Activated CD8-positive, alpha-beta memory T cell treated with anti-CD3 and anti-CD28 coated beads, Interleukin-2, amount 10 ng/mL, durations not matched to agents 7 days and 5 days (primary cell): ENCODE measurements at places on chromosomes 5 and 9. TPM values are rescaled to one million over a fixed set of nuclear protein-coding genes. Genes with fewer than 3 reads are reported as not detected.

DNA sequence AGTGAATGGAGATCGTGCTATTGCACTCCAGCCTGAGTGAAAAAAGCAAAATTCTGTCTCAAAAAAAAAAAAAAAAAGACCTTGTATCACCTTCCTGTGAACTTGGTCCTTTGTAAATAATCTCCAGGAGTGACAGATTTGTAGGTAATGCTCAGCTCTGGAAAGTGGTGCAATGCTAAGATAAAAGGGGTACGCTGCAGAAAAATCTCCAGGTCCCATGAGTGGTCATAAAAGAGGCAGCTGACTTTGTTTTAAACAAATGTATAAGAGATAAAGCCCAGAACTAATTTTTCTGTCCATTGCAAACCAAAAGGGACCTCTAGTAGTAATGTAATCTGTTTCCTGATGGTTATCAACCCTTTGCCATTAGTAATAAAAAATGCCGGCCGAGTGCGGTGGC, 33.7 kb downstream of the RNF44 start:
- H3K27ac ChIP-seq, result no peak overlapping the region
- H3K36me3 ChIP-seq, result peaks cover 54% of the 10 kb centered on the region
- DNase-seq, result no peak
- no peaks in the 10 kb centered on the region for H3K4me1 ChIP-seq

- peak overlapping the region; percentile 93 for H3K27ac ChIP-seq
- peaks cover 37% of the 10 kb centered on the region for H3K4me1 ChIP-seq
- no peaks in the 10 kb centered on the region for H3K27me3 ChIP-seq
- peaks cover 10% of the 10 kb centered on the region for H3K36me3 ChIP-seq
- H3K4me3 ChIP-seq, result peak overlapping the region; percentile 98
Observed at GRCh38 chr9:75027187-75028107, 646 bp downstream of the CARNMT1 start.

- peaks cover 11% of the 10 kb centered on the region for H3K36me3 ChIP-seq
- no peak for DNase-seq
- no peak overlapping the region for H3K4me3 ChIP-seq
- H3K27ac ChIP-seq, result peak overlapping the region; percentile 31
Observed at GRCh38 chr5:62585751-62586150, 7.1 kb downstream of the LRRC70 start.

The RNF183 gene
- total RNA-seq, result not detected

The CCDC180 gene
- 5.3 TPM for total RNA-seq

The GCNT1 gene
- 25.0 TPM for total RNA-seq

The DRD1 gene
- total RNA-seq, result not detected

The OTP gene
- not detected for total RNA-seq

GRCh38 chr5:145554399-145554798, 280.7 kb downstream of the PRELID2 start:
- H3K4me1 ChIP-seq, result no peaks in the 10 kb centered on the region
- H3K27ac ChIP-seq, result no peak overlapping the region
- H3K4me3 ChIP-seq, result no peak overlapping the region
- no peak for DNase-seq

DNA sequence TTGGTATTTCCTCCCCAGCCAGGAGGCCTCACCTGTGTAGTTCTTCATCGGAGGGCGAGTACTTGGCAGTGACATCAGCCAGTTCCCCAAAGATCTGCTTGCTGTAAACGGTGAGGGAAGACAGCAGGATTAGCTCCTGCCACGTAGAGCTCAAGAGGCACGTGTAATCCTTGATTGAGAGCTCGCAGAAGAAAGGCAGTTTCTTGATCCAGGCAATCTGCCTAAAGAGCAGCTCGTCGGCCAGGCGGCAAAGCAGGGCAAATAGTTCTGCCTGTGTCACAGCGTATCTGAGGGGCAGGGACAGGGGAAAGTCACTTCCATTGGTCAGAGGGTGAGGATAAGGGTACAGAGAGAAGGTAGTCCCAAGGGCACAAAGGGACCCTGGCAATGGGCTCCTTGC, 28.6 kb upstream of the NR5A1 start:
- H3K27me3 ChIP-seq, result peaks cover 7% of the 10 kb centered on the region
- H3K4me3 ChIP-seq, result no peak overlapping the region
- H3K36me3 ChIP-seq, result no peaks in the 10 kb centered on the region
- H3K27ac ChIP-seq, result no peak overlapping the region

DNA sequence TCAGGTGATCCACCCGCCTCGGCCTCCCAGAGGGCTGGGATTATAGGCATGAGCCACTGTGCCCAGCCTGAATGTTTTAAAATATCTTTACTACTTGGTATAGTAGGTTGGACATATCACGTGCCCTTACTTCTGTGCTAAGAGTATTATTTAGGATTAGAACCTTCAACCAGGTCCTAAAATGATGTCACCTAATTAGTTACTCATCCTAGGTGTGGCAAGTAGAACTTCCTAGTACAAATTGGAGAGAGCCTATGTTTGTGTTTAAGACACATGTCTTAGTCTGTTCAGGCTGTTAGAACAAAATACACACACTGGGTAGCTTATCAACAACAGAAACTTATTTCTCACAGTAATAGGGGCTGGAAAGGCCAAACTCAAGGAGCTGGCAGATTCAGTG, 51.5 kb downstream of the ZFAND5 start:
- no peak for DNase-seq
- peaks cover 2% of the 10 kb centered on the region for H3K27me3 ChIP-seq
- H3K4me1 ChIP-seq, result no peaks in the 10 kb centered on the region

The ACSL6 gene
- total RNA-seq, result 10.9 TPM

DNA sequence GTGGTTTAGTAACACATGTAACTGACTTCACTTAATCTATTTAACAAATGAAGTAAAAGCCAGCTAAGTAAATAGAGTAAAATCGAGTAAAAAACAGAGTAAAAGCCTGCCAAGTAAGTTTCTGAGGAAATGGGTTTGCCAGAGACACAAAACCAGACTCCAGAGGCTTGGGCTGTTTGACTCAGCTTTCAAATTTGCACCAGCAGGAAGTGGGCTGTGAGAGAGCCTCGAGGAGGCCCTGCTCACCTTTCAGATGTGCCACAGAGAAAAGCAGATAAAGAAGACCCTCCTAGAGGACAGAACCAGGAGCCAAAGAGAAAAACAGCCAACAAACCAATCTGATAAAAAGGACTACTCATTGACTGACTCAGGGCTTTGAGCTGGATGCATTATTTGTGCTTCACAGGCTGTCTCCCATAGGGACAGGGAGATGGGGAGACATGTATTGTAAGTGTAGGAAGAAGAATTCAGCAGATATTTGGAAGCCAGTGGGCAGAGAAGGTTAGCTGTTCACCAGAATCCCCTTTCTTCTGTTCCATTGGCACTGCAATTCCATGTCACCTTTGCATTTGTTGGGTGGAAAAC, 14.4 kb upstream of the AMACR start:
- no peaks in the 10 kb centered on the region for H3K27me3 ChIP-seq
- H3K4me3 ChIP-seq, result no peak overlapping the region
- peaks cover 27% of the 10 kb centered on the region for H3K36me3 ChIP-seq
- peak; percentile 85 for DNase-seq

DNA sequence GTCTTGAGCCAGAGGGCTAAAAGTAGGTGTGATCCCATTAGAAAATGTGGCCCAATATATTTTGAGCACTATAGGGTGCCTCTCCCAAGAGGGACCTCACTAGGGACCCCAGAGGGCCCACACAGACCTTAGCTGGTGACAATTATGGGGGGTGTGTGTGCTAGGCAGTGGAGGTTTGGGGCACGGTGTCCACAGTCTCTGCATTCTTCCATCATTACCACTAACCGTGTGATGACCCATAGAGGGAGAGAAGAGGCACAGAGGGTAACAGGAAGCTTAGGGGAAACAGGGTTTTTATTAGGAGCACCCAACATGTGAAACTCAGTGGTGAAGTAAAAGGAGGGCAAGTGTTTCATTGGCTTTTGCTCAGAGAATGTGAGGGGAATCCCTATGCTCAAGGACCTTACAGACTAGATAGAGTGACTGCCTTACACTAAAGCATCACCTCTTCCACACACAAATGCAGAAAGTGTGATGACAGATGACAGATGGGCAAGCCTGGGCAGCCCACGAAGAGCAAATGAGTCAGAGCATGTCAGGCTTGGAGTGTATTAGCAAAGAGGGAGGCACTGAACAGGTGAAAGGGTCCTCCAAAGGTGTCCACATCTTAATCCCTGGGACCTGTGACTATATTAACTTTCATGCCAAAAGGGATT, 2.5 kb upstream of the ACTL7A start:
- no peak overlapping the region for H3K4me3 ChIP-seq
- peaks cover 6% of the 10 kb centered on the region for H3K4me1 ChIP-seq
- no peak for DNase-seq
- no peaks in the 10 kb centered on the region for H3K36me3 ChIP-seq

The GRM6 gene
- not detected for total RNA-seq

DNA sequence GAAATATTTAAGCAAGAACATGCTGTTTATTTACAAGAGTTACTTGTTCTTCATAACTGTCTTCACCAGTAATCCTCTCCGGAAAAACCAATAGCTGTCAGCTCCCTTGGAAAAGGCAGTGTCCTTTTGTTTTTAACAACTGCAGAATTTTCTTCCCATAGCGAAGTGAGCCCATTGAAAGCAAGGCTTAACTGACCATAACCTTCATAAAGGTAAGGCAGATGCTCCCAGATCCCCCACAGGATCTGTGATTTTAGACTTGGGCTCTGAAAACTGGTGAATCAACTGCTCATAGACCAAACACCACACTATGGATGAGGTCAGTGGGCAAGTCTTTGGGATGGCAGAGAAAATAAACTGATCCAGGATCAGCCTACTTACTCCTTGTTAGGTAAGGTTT, 155.0 kb downstream of the GLIS3 start:
- no peaks in the 10 kb centered on the region for H3K36me3 ChIP-seq
- no peak overlapping the region for H3K4me3 ChIP-seq
- peaks cover 9% of the 10 kb centered on the region for H3K27me3 ChIP-seq
- H3K27ac ChIP-seq, result no peak overlapping the region
- DNase-seq, result no peak
- no peaks in the 10 kb centered on the region for H3K4me1 ChIP-seq

- H3K27ac ChIP-seq, result no peak overlapping the region
- no peak overlapping the region for H3K4me3 ChIP-seq
- peaks cover 19% of the 10 kb centered on the region for H3K27me3 ChIP-seq
Observed at GRCh38 chr5:158884827-158885518, 214.7 kb downstream of the EBF1 start.

The ARL14EPL gene
- total RNA-seq, result not detected

- no peaks in the 10 kb centered on the region for H3K27me3 ChIP-seq
- H3K27ac ChIP-seq, result peak overlapping the region; percentile 99
- peaks cover 44% of the 10 kb centered on the region for H3K36me3 ChIP-seq
- peak; percentile 92 for DNase-seq
Observed at GRCh38 chr5:150411245-150411979, 1.3 kb downstream of the CD74 start.

The ADAMTS13 gene
- 2.6 TPM for total RNA-seq

DNA sequence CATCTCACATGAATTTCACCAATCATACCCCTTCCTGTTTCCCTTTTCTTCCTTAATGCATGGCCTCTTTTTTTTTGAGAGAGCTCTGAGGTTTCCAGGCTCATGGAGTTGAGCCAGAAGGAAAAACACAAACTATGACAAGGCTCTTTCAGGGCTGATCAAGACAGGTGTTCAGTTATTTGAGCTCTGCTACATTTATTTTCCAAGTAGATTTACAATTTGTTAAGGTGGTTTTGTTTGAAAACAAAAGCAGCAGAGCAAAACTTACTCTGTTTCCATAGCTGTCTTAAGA, 62.4 kb upstream of the IL7R start:
- H3K27ac ChIP-seq, result peak overlapping the region; percentile 84
- H3K36me3 ChIP-seq, result no peaks in the 10 kb centered on the region
- no peak overlapping the region for H3K4me3 ChIP-seq
- DNase-seq, result no peak
- H3K27me3 ChIP-seq, result no peaks in the 10 kb centered on the region

- H3K27me3 ChIP-seq, result no peaks in the 10 kb centered on the region
- H3K27ac ChIP-seq, result no peak overlapping the region
- H3K4me1 ChIP-seq, result no peaks in the 10 kb centered on the region
- H3K4me3 ChIP-seq, result no peak overlapping the region
Observed at GRCh38 chr5:101608322-101608721, 687.8 kb downstream of the SLCO4C1 start.

- peaks cover 13% of the 10 kb centered on the region for H3K27me3 ChIP-seq
- H3K4me3 ChIP-seq, result no peak overlapping the region
- DNase-seq, result no peak
- no peak overlapping the region for H3K27ac ChIP-seq
Observed at GRCh38 chr5:156815988-156816599, 34.0 kb upstream of the PPP1R2B start.

DNA sequence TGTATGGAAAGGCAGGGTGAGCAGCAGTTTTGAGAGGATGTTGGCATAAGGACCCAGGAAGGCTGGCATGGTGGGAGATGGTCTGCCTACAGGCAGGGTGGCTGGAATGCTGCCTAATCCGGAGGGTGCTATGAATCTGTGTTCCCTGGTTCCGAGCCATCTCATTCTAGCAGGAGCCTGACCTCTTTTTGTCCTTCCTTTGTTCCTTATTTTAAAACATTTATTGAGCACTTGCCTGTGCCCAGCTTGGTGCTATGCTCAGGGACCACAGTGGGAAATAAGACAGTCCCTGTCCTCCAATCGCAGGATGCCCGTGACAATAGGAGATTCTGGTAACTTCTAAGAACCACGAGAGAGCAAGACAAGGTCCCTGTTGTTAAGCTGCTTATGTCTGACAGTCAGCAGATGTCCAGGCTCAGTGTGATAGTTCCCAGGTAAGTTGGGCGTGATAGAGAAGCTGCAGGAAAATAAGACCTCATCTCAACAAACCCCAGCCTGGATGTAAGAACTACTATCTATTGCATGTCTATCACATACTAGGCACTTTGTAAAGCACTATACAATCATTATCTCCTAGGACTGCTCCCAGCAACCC, 9.1 kb upstream of the ZBTB34 start:
- no peak overlapping the region for H3K27ac ChIP-seq
- H3K4me3 ChIP-seq, result no peak overlapping the region
- no peaks in the 10 kb centered on the region for H3K4me1 ChIP-seq
- peak; percentile 15 for DNase-seq
- peaks cover 51% of the 10 kb centered on the region for H3K27me3 ChIP-seq

The TAS2R1 gene
- not detected for total RNA-seq

GRCh38 chr9:120568816-120569215, 11.2 kb downstream of the CDK5RAP2 start:
- no peak overlapping the region for H3K4me3 ChIP-seq
- H3K27ac ChIP-seq, result no peak overlapping the region
- H3K36me3 ChIP-seq, result peaks cover 50% of the 10 kb centered on the region
- no peak for DNase-seq

DNA sequence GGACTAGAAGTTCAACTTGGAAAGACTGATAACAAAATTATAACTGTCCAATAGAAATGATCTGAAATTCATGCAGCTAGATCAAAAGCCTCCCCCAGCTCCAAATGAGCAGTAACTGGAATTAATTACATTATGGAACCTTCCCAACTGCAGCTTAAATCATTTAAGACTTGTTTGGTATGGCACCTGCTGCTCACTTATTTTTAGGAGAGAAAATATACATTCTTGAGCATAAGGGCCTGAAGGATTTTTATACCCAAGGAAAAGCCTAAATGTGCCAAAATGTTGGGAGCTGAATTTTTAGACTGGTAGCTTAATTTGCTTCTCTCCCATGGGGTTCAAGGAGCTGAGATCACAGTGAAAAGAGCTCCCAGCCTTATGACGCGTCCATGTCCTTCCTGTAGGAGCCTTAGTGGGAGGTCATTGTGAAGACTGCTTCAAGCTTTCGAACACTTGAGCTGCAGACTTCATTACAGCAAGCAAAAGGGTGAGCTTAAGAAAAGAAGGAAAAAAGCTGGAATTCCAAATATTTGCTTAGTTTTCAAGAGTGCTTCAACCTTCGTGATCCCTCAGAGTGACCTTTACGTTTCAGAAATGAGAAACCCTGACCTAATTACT, 276.0 kb downstream of the DMAC1 start:
- H3K27me3 ChIP-seq, result peaks cover 43% of the 10 kb centered on the region
- H3K4me1 ChIP-seq, result no peaks in the 10 kb centered on the region
- no peak for DNase-seq
- no peak overlapping the region for H3K27ac ChIP-seq
